Anterior cingulate cortex (tissue), 58 donors: ENCODE measurements at places on chromosomes 6 and 20.

DNA sequence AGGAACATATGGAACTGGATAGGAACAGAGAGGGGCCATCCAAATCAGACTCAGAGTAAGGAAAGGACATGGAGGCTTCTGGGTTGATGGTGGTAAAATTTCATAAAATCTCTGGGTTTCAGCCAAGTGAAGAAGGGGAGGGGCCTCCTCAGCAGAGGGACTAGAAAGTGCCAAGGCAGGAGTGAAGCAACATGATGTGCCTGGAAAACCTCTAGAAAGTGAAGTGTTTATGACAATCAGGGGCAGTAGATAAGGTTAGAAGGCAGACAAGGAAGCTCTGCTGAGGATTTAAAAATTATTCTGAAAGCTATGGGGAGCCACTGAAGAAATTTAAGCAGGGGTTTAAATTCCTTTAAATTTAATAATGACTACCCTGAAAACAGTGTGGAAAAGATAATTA, 126.0 kb upstream of the TENT5A start:
- DNase-seq: no peak

DNA sequence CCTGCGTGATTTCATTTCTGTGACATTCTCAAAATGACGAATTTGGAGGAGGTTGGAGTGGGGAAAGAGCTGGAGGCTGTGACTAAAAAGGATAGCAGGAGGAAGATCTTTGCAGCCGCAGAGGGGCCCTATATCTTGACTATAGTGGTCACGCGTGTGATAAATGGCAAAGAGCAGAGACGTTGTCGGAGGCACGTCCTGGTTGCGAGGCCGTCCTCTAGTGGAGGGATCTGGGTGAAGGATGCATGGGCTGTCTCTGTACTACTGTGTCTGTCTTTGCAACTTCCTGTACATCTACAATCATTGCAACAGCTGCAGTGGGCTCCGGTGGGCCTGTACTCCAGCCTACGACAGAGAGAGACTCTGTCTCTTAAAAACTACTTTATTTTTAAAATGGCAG, 76.6 kb downstream of the YTHDF1 start:
- no peak for DNase-seq

DNA sequence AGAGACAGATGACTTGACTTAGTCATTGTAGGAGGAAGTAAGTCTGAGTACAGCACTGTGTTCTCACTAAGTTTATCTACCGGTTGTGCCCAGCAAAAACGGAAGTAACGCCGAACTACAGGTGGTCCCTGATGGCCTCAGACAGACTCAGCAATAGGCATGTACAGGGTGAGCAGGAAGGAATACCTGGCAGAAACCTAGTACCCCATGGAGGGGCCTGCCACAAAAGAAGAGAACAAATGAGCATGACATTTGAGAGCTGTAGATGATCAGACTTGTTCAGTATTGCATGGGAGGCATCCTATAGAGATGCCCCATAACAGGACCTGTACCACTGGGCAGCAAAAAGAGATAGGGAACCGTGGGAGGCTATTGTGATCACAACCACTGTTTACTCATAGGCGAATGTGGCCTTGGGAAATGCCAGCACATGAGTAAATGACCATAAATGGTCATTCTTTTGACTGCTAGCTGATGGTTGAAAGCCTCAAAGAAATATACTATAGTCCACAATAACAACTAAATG, 106.4 kb upstream of the TAB2 start:
- DNase-seq: no peak

DNA sequence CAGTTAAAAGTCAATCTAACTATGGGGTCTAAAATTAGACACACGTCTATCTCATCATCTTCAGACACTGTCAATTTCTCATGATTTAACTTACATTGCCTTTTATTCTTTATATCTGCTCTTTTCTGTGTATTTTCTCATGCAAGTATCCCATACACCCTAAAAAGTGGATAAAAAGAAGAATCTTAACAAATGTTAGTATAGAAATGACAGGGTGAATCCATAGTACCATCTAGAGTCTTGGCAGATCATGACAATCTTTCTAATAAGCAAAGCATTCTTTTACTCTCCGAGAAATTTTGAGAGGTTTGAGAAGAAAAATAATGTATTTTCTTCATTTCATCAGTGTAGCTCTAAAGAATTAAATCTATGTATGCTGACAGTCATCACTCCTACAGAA, 382.7 kb downstream of the C6orf118 start:
- no peak for DNase-seq
